ENCODE measurements at places on chromosomes 12 and 14.

DNA sequence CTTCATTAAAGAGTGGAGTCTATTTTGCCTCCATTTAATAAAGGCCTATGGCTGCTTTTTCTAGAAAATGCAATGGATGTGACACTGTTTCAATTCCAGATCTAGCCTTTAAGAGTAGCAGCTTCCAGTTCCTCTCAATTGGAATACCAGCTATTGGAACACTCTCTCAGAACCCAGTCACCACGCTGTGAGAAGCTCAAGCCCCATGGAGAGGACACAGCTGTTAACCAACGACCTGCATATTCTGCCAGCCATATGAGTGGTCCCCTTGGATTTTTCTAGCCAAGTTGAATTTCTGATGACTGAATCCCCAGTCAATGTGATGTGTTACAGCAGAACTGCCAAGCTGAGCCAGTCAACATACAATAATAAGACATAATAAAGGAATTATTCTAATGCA lies 131.8 kb downstream of the TMTC3 start:
- DNase-seq: no peak

DNA sequence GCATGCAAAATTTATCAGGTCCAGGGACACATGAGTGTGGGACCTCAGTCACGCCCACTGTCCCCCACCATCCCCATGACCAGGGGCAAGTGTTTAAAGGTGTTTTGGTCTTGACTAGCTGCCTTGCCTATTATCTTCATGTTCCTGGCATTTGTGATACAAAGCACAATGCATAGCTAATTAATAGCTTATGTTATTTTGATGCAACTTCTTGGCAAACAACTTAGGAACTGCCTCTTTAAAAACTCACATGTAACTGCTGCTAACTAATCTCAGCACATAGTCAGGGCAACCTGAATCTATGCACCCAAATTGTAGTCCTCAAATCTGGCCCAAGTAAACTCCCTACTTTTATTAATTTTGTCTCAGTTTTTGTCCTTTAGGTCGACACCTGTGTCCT lies 7.4 kb upstream of the OR6J1 start:
- no peak for DNase-seq

DNA sequence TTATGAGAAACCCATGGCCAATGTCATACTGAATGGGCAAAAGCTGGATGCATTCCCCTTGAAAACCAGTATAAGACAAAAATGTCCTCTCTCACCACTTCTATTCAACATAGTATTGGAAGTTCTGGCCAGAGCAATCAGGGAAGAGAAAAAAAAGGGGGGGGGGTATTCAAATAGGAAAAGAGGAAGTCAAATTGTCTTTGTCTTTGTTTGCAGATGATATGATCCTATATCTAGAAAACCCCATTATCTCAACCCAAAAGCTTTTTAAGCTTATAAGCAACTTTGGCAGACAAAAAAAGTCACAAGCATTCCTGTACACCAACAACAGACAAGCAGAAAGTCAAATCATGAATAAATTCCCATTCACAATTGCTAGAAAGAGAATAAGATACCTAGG lies 19.5 kb downstream of the GLIPR1L1 start:
- no peak for DNase-seq

- DNase-seq: no peak
Measured at GRCh38 chr12:53670971-53671370, 4.9 kb downstream of the ATP5MC2 start.

DNA sequence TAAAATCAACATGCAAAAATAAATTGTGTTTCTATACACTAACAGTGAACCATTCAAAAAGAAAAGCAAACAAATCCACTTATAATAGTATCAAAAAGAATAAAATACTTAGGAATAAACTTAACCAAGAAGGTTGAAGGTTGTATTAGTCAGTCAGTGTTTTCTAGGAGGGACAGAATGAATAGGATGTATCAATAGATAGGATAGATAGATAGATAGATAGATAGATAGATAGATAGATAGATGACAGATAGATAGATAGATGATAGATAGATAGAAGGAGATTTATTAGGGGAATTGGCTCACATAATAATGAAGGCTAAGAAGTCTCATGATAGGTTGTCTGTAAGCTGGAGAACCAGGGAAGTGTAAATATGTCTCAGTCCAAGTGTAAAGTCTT lies 37.2 kb upstream of the MON2 start:
- no peak for DNase-seq

DNA sequence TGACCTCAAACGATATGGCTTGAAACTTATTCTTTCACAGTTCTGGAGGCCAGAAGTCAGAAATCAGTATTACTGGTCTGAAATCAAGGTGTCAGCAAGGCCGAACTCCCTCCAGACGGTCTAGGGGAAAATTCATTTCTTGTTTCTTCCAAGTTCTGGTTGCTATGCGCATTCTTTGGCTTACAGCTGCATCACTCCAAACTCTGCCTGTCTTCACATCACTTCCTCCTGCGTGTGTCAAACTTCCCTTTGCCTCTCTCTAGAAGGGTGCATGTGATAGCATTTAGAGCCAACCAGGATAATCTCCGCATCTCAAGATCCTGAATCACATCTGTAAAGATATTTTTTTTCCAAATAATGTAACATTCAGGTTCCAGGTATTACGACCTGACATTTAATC lies 62.8 kb downstream of the DENND5B start:
- no peak for DNase-seq

DNA sequence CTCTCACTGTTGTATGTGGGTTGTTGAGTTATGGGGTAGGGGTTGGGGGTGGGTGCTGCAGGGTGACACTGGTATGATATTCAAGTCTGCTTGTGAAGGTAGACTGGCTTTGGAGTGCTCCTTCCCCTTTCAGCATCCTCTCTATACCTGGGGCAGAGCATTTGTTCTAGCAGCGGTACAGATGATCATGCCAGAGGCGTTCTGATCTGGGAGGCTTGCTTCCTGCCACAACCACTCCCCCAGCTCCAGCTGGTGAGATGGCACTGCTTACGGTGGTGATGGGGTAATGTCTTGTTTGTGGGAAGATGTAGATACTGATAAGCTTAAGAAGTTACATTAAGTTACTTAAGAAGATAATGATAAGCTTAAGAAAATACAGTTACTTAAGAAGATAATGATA lies 131.8 kb downstream of the ERC1 start:
- DNase-seq: peak; percentile 29

- DNase-seq: peak; percentile 75
Measured at GRCh38 chr12:120301962-120302815, at the start of gene SIRT4. Gene SIRT4 (plus strand): TSS chr12:120302321. CDS start chr12:120303562, 1,241 bp downstream.

DNA sequence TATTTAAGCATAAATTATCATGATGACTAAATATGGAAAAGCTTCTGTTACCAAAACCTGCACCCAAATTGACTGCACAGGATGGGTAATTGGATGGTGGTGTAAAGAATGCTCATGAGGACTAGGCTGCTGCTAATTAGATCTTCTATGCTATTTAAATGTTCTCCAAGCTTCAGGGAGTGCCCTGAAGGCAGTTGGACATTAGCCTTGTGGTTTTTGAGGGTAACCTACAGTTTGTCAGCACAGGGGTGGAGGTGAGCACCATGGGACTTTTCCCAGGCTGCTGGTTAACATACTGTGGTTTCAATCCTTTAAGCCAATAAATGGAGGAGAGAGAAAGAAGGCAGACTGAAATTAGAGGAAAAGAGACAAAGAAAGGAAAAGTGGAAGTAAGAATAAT lies 145.0 kb downstream of the WIF1 start:
- no peak for DNase-seq
